Activated CD4-positive, alpha-beta memory T cell treated with anti-CD3 and anti-CD28 coated beads for 36 hours (primary cell): ENCODE measurements at places on chromosomes 16 and 17. TPM values are rescaled to one million over a fixed set of nuclear protein-coding genes. Genes with fewer than 3 reads are reported as not detected.
A peak's percentile ranks its signal among the peaks of the same experiment; 100 is the strongest.

Gene ZNF469
- total RNA-seq = 0.31 TPM

Gene HASPIN
- 22.0 TPM for total RNA-seq

Gene GAS7
- 0.24 TPM for total RNA-seq

Gene NHLRC4
- total RNA-seq = 0.31 TPM

Gene PIRT
- not detected for total RNA-seq

Gene ENPP7
- 0.10 TPM for total RNA-seq

Gene GRB7
- 1.2 TPM for total RNA-seq

Gene PHOSPHO1
- total RNA-seq = not detected

Gene COG1
- 29.8 TPM for total RNA-seq

GRCh38 chr17:60103957-60104356 lies 25.2 kb upstream of the HEATR6 start:
- no peak overlapping the region for H3K4me3 ChIP-seq
- peaks cover 23% of the 10 kb centered on the region for H3K27me3 ChIP-seq
- no peak overlapping the region for H3K27ac ChIP-seq
- H3K36me3 ChIP-seq = no peaks in the 10 kb centered on the region

GRCh38 chr16:1953734-1954133 lies 755 bp downstream of the RPL3L start:
- H3K27ac ChIP-seq = no peak overlapping the region
- H3K4me1 ChIP-seq = peaks cover 3% of the 10 kb centered on the region
- no peak overlapping the region for H3K4me3 ChIP-seq
- H3K27me3 ChIP-seq = peaks cover 1% of the 10 kb centered on the region
- no peaks in the 10 kb centered on the region for H3K36me3 ChIP-seq

- no peaks in the 10 kb centered on the region for H3K27me3 ChIP-seq
- no peaks in the 10 kb centered on the region for H3K4me1 ChIP-seq
- no peaks in the 10 kb centered on the region for H3K36me3 ChIP-seq
- H3K4me3 ChIP-seq = no peak overlapping the region
Observed at GRCh38 chr17:58956997-58957724, 149.5 kb downstream of the TRIM37 start.

DNA sequence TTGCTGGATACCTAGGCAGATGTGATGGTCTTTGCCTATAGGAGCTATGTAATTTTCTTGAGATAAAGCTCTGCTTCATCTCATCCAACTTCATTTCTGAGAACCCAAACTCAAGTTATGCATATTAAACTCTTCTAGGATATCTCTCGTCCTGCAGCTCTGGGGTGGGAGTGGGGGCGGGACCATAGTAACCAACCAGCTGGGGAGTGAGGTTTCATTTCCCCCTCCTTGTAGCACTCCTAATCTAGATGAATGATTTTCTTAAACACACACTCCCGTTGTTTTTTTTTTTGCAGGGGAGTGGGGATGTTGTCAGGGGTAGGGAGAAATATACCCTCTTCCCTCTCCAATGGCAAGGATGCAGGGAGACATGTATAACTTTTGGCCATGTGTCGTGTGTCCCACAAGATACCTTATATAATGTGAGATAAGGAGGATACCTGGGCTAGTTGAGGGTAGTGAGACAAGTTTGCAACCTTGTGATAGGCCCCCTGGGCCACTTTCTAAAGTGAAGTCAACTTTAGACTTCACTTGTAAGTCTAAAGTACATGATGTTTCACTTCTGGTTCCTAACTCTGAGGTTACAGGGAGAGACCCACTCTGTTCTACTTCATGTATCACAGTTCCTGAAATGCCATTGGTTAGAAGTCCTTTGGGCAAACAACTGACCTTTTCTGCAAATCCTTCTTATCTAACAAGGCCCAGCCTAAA lies 10.5 kb upstream of the HEATR6 start:
- no peak overlapping the region for H3K27ac ChIP-seq
- no peak for DNase-seq
- no peaks in the 10 kb centered on the region for H3K4me1 ChIP-seq
- no peak overlapping the region for H3K4me3 ChIP-seq
- no peaks in the 10 kb centered on the region for H3K27me3 ChIP-seq

DNA sequence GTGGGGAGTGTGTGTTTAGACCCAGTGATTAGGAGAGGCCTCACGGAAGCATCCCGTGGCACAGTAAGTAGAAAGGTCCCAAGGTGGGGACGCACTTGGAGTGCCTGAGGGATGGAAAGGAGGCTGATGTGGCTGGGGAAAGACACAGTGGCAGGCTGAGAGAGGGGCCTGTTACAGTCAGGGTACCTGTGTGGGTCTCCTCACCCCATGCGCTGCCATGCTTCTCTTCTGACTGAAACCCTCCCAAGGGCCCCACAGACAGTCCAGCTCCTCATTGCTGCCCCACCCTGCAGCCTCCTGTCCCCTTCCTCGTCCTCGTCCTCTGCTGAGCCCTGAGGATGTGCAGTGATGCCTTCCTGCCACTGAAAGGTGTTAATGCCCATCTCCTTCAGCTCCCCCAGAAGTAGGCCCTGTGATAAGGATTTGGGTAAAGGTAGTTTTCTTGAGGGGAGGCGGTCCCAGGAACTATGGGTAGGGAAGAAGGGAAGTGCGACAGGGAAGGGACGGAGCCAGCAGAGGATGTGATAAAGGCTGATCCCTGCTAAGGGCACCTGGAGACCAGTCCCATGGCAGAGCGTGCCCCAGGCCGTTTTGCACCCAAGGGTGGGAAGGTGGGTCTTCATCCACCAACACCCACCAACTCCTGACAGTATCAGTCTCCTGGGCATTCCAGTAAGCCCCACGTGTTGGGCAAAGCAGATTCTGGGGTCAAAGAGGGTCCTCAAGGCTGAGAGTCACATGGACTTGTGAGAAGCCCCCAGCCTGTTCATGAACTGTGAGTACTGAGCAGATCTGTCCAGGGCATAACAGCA lies 237.2 kb downstream of the GSG1L start:
- DNase-seq = no peak
- H3K4me3 ChIP-seq = no peak overlapping the region

DNA sequence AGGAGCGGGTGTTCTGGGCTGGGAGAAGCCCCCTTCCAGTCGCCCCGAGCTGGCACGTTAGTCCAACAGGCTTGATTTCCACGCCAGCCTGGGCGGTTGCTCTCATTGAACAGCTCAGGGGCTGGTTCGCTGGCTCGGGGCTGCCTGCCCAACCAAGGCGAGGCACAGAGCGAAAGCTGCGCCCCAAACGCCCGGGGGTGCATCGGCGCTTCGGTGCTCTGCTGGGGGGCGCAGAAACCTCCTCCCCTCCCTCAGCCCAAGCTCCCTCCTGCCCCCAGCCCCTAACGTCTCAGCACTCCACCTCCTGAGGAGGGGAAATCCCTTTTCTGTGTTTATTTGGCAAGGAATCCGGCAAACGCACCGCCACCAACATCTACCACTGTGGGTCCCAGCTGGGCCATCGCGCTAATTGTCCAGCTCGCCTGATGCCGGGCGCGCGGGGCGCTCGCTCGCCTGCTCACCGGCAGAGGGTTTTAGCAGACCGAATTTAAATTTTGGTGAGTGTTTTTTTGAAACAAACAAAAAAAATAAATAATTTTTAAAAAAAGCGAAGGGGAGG lies 29.5 kb upstream of the RBFOX1 start:
- H3K27me3 ChIP-seq = peaks cover 14% of the 10 kb centered on the region
- no peak overlapping the region for H3K4me3 ChIP-seq
- DNase-seq = no peak
- H3K27ac ChIP-seq = no peak overlapping the region
- H3K36me3 ChIP-seq = peaks cover 1% of the 10 kb centered on the region
- no peaks in the 10 kb centered on the region for H3K4me1 ChIP-seq

- H3K36me3 ChIP-seq = peaks cover 5% of the 10 kb centered on the region
- peaks cover 18% of the 10 kb centered on the region for H3K4me1 ChIP-seq
- H3K4me3 ChIP-seq = no peak overlapping the region
- no peak overlapping the region for H3K27ac ChIP-seq
Observed at GRCh38 chr17:44084131-44084538, 13.6 kb downstream of the G6PC3 start.

GRCh38 chr17:43966276-43966675 lies 12.5 kb upstream of the PYY start:
- no peaks in the 10 kb centered on the region for H3K4me1 ChIP-seq
- DNase-seq = no peak
- H3K27ac ChIP-seq = no peak overlapping the region
- no peaks in the 10 kb centered on the region for H3K36me3 ChIP-seq

DNA sequence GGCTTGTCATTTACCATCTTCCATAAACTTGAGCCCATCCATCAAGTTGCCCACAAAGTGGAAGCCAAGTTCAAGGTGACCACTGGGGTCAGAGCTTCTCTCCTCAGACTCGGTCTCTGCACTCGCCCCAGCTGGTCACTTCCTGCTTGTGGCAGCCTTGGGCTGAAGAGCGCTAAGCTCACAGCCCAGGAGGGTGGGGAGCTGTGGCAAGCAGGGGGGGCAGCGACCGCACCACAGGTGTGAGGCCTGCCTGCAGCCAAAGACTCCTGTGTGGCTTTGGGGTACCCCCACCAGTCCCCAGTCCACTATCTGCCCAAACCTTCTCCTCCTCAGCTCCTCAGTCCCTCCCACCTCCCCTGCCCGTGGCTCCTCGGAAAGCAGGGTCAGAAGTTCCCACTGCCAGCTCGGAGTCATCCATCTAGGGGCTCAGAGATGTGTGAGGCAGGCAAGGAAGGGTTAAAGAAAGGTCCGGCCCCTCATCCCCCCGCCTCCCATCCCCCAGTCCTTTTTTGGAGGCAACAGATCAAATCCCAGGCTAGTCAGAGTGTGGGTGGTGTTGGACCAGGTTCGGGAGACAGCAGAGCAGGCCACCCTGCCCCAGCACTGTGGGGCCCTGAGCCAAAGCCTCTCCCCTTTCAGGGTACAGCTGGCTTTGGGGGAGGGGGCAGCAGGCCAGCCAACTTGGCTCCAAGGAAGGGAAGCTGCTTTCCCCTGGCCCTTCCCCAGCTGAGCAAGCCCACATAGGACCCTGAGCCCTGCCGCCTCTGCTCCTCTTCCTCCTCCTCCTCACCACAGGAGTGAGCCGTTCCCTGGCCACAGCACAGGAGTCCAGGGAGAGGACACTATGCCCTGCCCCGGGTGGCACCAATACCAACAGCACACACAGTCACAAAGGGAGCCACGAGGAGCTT lies 3.2 kb downstream of the CSF3 start:
- no peak overlapping the region for H3K4me3 ChIP-seq
- H3K27me3 ChIP-seq = no peaks in the 10 kb centered on the region
- H3K27ac ChIP-seq = no peak overlapping the region
- DNase-seq = no peak

- no peaks in the 10 kb centered on the region for H3K27me3 ChIP-seq
- H3K36me3 ChIP-seq = no peaks in the 10 kb centered on the region
- H3K4me1 ChIP-seq = no peaks in the 10 kb centered on the region
- H3K4me3 ChIP-seq = no peak overlapping the region
- no peak overlapping the region for H3K27ac ChIP-seq
Observed at GRCh38 chr16:58862334-58863021, 128.4 kb upstream of the GOT2 start.

DNA sequence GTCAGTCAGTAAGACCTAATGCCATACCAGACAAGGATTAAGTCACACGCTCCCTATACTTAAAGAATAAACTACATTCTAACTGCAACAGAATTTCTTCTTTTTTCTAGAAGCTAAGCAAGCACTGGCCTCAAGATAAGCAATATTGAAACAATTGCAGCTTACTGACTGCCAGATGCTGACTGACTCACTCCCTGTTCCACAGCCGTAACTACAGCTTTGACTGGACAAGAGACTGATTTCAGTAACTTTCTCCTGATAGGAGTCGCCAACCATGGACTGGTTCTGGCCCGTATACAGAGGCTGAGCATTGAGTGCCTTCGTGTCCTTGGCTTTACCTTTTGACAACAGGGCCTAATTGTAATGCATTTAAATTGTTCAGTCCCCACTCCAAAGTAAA lies 67.9 kb downstream of the TRIM37 start:
- H3K27me3 ChIP-seq = no peaks in the 10 kb centered on the region
- no peak overlapping the region for H3K27ac ChIP-seq
- no peak overlapping the region for H3K4me3 ChIP-seq
- peak; percentile 60 for DNase-seq
- peaks cover 6% of the 10 kb centered on the region for H3K4me1 ChIP-seq

DNA sequence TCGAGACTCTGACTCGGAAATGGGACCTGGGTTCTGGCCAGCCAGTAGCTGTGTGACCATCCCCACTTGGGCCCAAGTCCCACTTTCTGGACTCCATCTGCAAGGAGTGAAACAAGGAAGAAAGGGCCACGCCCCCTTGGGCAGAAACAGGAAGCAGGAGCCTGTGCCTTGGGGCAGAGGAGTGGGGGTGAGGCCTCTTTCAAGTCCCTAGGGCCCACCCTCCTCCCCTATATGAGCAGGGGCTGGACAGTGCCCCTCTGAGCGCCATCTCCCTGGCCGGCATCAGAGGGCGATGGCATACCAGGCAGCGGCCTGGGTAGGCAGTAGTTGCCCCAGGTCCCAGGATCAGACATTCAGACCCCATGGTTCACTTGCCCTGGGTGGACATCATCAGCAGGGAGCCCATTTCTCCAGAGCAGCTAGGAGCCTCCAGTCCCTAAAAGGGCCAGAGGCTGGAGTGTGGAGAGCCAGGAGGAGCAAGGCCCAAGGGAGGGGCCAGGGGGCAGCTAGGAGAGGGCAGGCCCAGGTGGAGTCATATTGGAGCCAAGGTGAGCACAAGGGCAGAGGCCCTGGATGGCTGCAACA lies 7.1 kb downstream of the BCAR1 start:
- H3K36me3 ChIP-seq = no peaks in the 10 kb centered on the region
- no peak overlapping the region for H3K4me3 ChIP-seq
- no peaks in the 10 kb centered on the region for H3K4me1 ChIP-seq

- no peaks in the 10 kb centered on the region for H3K27me3 ChIP-seq
- H3K4me3 ChIP-seq = no peak overlapping the region
- DNase-seq = peak; percentile 64
- H3K36me3 ChIP-seq = peaks cover 12% of the 10 kb centered on the region
- no peak overlapping the region for H3K27ac ChIP-seq
Observed at GRCh38 chr16:14529010-14529669, 100.9 kb downstream of the PARN start.

GRCh38 chr17:44197980-44198720 lies 1.5 kb downstream of the ATXN7L3 start:
- peak; percentile 65 for DNase-seq
- peaks cover 27% of the 10 kb centered on the region for H3K4me1 ChIP-seq
- H3K27ac ChIP-seq = peak overlapping the region; percentile 87

DNA sequence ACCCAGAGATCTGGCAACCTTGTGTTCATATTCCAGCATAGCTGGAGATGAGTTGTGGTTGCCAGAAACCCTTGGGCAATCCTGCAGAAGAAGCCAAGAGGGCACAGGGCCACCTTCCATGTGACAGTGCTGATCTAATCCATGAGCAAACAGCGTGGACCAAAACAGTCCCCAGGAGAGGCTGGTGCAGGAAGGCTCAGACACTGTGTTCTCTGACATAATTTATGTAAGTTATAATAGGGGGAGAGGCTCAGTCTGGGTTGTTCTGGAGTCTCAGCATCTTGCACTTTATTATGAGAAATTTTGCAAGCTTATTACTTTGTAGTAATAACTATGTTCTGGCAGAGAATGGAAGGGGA lies 273.9 kb downstream of the HAPSTR1 start:
- no peaks in the 10 kb centered on the region for H3K36me3 ChIP-seq
- no peak overlapping the region for H3K4me3 ChIP-seq
- H3K27ac ChIP-seq = no peak overlapping the region
- no peak for DNase-seq
- no peaks in the 10 kb centered on the region for H3K4me1 ChIP-seq
- no peaks in the 10 kb centered on the region for H3K27me3 ChIP-seq

GRCh38 chr16:68003031-68003430 lies 3.7 kb upstream of the DPEP2 start:
- DNase-seq = no peak
- peaks cover 50% of the 10 kb centered on the region for H3K4me1 ChIP-seq
- H3K36me3 ChIP-seq = no peaks in the 10 kb centered on the region
- no peak overlapping the region for H3K27ac ChIP-seq
- H3K4me3 ChIP-seq = no peak overlapping the region
- H3K27me3 ChIP-seq = no peaks in the 10 kb centered on the region
